ENCODE measurements at places on chromosomes 11 and 22. TPM values are rescaled to one million over a fixed set of nuclear protein-coding genes. Genes with fewer than 3 reads are reported as not detected.

- H3K36me3 ChIP-seq: peaks cover 15% of the 10 kb centered on the region
- no peak overlapping the region for H3K4me3 ChIP-seq
- no peak for DNase-seq
- no peaks in the 10 kb centered on the region for H3K27me3 ChIP-seq
- H3K27ac ChIP-seq: no peak overlapping the region
- peaks cover 5% of the 10 kb centered on the region for H3K4me1 ChIP-seq
These were observed 57.4 kb upstream of the BID start for GRCh38 chr22:17831501-17832251.

MMP8 gene
- 0.16 TPM for total RNA-seq

CBL gene
- total RNA-seq: 29.0 TPM

SCN4B gene
- total RNA-seq: not detected

DNA sequence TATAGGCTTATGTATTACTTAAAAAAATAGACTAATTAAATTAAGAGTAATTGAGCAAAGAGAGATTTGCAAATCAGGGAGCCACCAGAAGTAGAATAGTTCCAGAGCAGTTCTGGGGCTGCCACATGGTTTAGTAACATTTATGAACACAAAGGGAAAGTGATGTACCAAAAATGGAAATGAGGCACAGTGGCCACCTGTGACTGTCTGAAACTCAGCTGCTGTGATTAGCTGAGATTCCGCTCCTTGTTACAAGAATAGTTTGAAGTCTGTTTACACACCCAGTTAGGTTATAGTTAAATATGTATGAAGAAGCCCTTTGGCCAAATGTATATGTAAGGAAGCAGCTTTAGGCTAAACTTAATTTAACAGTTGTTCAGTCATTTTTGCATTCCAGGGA is 901.5 kb upstream of the CHORDC1 start:
- no peaks in the 10 kb centered on the region for H3K4me1 ChIP-seq
- H3K36me3 ChIP-seq: no peaks in the 10 kb centered on the region
- no peak overlapping the region for H3K4me3 ChIP-seq
- H3K27ac ChIP-seq: no peak overlapping the region

SCGB2A2 gene
- not detected for total RNA-seq

CCDC89 gene
- 0.25 TPM for total RNA-seq

- H3K4me3 ChIP-seq: no peak overlapping the region
- peaks cover 3% of the 10 kb centered on the region for H3K4me1 ChIP-seq
- H3K27ac ChIP-seq: no peak overlapping the region
- H3K27me3 ChIP-seq: no peaks in the 10 kb centered on the region
- no peaks in the 10 kb centered on the region for H3K36me3 ChIP-seq
- no peak for DNase-seq
These were observed 13.1 kb downstream of the POU2AF1 start for GRCh38 chr11:111365722-111366559.

- H3K4me3 ChIP-seq: no peak overlapping the region
- no peak overlapping the region for H3K27ac ChIP-seq
- peaks cover 5% of the 10 kb centered on the region for H3K36me3 ChIP-seq
These were observed 42.4 kb downstream of the ZBTB44 start for GRCh38 chr11:130272336-130272735.

GRCh38 chr11:68774194-68774585 is 22.9 kb upstream of the TESMIN start:
- H3K27ac ChIP-seq: no peak overlapping the region
- H3K36me3 ChIP-seq: peaks cover 72% of the 10 kb centered on the region
- no peaks in the 10 kb centered on the region for H3K27me3 ChIP-seq

GRCh38 chr11:31825838-31826484 is 14.8 kb upstream of the PAX6 start:
- peaks cover 6% of the 10 kb centered on the region for H3K4me1 ChIP-seq
- no peak overlapping the region for H3K27ac ChIP-seq
- H3K27me3 ChIP-seq: peaks cover 73% of the 10 kb centered on the region

- no peak overlapping the region for H3K27ac ChIP-seq
- DNase-seq: no peak
- H3K4me1 ChIP-seq: no peaks in the 10 kb centered on the region
- H3K27me3 ChIP-seq: no peaks in the 10 kb centered on the region
These were observed 82.9 kb downstream of the PKNOX2 start for GRCh38 chr11:125247431-125247830.

TMPRSS4 gene
- total RNA-seq: not detected

- peak overlapping the region; percentile 42 for H3K27ac ChIP-seq
- DNase-seq: no peak
- no peaks in the 10 kb centered on the region for H3K36me3 ChIP-seq
- no peaks in the 10 kb centered on the region for H3K4me1 ChIP-seq
- H3K4me3 ChIP-seq: no peak overlapping the region
These were observed 6.3 kb downstream of the MS4A12 start for GRCh38 chr11:60498853-60499252.

GRCh38 chr11:9760193-9760575 is 96.3 kb downstream of the SWAP70 start:
- H3K27ac ChIP-seq: no peak overlapping the region
- H3K4me1 ChIP-seq: peaks cover 40% of the 10 kb centered on the region
- H3K27me3 ChIP-seq: no peaks in the 10 kb centered on the region
- H3K4me3 ChIP-seq: no peak overlapping the region
- H3K36me3 ChIP-seq: no peaks in the 10 kb centered on the region

MRGPRX4 gene
- total RNA-seq: not detected

Measured in natural killer cell (primary cell).